ENCODE measurements at places on chromosomes 6 and 20.

GRCh38 chr20:258269-258858, 840 bp downstream of the DEFB132 start:
- DNase-seq, result no peak

GRCh38 chr6:139744891-139745290, 370.4 kb upstream of the CITED2 start:
- no peak for DNase-seq

DNA sequence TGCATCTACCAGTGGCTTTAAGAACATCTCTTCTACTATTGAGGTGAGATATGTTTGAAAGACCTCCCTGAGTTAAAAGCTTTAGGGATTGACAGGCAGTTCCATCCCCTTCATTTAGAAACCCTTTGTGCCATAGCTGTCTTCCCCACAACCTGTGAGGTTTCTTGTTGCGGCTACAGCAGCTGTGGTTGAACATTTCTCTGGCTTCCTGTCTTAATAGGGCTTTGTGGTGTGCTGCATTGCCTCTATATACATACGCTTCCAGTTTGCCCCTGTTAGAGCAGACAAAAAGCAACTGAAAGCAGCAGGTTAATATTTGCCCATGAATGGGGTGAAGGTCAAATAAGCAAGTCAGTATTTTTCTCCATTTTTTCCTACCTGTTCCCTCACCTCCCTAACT, 210.2 kb downstream of the TMEM200A start:
- no peak for DNase-seq

DNA sequence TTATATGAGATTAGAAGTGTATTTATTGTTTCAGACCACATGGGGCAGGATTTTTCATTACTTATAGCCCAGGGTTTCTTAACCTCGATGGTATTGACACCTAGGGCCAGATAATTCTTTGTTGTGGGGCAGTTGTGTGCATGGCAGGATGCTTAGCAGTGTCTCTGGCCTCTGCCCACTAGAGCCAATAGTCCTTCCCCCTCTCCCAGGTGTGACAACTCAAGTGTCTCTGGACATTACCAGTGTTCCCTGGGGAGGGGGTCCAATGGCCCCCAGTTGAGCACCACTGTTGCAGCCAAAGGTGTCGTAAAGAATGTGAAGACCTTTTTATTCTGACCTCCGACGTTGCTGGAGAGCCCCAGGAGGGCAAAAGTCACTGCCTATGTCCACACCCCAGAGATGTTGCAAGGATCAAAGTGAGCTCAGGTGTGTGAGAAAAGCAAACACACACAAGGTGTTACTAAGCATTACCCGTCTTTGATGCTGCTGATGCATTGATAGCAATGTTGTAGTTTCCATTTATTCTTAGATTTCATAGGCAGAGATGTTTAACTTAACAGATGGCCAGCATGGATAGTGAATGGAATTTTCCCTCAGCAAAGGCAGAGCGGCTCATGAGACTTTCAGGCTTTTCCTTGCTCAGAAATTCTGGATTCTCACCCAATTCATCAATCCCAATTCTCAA, 22.2 kb downstream of the BANF2 start:
- no peak for DNase-seq

DNA sequence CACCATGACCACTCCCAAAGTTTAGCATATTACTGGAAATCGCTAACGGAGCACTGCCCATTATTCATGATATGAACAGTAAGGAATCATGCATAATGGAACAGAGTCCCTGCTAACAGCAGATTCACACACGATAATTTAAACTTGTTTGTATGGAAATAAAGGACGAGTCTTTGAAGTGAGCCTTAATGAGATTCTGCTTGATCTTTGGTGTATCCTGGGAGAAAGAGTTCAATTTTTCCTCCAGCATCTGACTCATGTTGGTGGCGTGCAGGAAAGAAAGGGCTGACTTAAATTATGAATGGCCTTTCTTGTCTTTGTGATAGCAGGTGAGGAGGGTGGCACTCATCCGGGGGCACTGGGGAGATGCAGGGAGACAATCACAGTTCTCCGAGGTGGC, 194.6 kb downstream of the ZNF217 start:
- no peak for DNase-seq

DNA sequence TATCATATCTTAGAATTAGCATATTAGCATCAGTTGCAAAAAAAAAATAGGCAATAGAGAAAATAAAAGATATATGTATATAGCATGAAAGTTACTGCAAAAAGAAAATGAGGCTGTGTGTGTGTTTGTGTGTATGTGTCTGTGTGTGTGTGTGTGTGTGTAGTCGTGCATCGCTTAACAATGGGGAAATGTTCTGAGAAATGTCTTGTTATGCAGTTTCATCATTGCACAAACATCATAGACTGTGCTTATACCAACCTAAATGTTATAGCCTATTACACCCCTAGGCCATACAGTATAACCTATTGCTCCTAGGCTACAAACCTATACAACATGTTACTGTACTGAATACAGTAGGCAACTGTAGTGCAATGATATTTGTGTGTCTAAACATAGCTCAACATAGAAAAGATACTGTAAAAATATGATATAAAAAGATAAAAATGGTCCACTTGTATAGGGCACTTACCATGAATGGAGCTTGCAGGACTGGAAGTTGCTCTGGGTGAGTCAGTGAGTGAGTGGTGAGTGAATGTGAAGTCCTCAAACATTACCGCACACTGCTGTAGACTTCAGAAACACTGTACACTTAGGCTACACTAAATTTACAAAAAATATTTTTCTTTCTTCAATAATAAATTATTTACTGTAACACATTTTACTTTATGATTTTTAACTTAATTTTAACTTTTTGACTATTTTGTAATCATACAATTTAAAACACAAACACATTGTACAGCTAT, 805.1 kb downstream of the KIF16B start:
- DNase-seq, result no peak

GRCh38 chr6:116173928-116174327, 48.0 kb upstream of the COL10A1 start:
- no peak for DNase-seq

DNA sequence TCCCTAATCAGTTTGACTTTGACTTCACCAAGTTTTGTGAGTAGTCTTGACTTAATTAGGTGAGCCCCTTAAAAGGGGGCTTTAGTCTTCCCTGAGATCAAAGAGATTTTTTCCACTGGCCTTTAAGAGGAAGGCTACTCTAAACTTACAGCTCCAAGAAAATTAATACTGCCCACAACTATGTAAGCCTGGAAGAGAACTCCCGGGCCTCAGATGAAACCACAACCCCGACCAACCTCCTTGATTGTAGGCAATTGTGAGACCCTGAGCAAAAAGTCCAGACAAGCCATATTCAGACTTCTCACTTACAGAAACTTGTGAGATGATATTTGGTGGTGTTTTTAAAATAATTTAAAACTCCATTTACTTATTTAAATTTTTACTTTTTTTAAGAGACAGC, 18.1 kb downstream of the SNX3 start:
- DNase-seq, result no peak

DNA sequence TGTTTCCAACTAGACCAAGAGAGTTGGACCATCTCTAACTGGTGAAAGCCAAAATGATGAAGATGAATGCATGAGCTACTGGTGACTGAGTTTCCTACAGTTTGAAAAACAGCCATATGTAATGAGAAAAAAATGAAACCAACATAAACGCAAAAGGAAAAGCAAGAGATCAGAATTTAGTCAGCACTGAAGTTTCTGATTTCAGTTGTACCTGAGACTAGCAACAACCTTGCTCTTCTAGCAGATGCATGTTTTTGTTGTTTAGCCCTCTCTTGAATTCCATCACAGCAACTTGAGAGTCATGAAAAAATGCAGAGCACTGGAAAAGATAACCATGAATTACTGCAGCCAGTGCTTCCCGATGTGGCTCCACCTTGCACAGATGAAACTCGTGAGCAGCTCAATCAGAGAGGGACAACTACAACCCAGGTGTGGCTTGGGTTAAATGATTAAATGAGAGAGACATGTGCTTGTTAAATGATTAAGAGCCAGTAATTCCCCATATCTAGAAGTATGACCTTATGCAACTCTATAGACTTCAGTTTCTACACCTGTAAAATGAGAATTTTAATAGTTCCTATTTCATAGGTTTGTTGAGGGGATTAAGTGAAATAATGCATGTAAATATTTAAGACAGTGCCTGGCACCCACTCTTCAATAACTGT, 104.8 kb downstream of the ELOVL4 start:
- DNase-seq, result no peak

- no peak for DNase-seq
These were observed 15.5 kb upstream of the ITCH start for GRCh38 chr20:34347571-34347970.

DNA sequence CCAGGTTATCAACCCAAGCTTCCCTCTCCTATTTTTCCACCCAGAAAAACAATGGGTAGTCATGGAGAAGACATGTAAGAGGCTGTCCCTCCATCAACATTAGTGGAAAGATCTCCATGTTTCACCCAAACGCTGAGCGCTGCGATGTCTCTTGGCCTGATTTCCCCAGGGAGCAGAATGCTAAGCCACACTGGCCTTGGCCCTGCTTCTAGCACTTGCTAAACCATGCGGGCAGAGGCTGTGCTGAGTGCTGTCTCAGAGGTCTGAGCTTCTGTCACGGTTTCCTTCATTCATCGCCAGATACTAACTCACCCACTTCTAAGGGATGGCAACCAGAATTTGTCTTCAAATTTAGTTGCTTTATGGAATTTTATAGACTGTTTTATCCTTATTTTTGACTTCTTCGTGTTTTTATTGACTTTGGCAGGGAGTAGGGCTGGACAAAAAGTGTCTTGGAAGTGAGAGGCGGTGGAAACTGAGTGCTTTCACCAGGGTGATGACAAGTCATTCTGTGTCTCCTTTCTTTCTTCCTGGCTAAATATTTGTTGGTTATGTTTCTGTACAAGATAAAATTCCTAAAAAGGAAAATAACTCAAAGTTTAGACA, 181.4 kb upstream of the UST start:
- DNase-seq, result no peak

- no peak for DNase-seq
These were observed 656.8 kb upstream of the CHD6 start for GRCh38 chr20:42274986-42275385.

DNA sequence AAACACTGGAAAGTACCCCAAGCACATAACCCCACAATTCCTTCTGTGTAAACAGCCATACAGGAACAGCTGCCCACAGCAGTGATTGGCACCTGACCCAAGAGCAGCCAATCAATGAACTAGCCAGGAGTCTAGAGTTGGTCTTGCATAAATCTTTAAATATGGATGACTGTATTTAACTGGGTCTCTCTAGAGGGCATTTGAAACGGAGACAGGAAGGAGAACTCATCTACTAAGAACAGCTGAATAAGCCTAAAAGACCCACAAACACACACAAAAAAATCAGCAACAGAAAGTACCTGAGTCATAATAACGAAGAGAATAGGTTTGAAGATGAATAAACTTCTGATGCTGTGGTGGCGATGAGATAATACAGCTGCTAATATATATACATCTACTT, 49.0 kb upstream of the ASF1A start:
- DNase-seq, result no peak

DNA sequence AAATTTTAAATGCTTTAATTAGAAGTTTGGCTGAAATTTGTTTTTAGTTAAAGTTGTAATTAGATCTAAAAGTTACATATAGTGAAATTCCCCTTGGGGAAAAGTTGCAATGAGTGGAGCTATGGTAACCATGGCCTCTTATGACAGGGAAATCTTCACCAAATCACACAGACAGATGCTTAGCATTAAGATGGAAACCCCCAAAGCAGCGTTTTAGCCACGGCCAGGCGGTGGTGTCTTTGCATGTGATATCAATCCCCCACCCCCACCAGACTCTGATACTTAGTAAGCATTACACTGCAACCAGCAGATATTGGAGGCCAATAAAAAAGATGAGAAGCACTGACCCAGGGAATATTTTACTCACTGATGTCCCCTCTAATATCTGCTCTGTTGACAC, 75.7 kb downstream of the REPS1 start:
- DNase-seq, result no peak

DNA sequence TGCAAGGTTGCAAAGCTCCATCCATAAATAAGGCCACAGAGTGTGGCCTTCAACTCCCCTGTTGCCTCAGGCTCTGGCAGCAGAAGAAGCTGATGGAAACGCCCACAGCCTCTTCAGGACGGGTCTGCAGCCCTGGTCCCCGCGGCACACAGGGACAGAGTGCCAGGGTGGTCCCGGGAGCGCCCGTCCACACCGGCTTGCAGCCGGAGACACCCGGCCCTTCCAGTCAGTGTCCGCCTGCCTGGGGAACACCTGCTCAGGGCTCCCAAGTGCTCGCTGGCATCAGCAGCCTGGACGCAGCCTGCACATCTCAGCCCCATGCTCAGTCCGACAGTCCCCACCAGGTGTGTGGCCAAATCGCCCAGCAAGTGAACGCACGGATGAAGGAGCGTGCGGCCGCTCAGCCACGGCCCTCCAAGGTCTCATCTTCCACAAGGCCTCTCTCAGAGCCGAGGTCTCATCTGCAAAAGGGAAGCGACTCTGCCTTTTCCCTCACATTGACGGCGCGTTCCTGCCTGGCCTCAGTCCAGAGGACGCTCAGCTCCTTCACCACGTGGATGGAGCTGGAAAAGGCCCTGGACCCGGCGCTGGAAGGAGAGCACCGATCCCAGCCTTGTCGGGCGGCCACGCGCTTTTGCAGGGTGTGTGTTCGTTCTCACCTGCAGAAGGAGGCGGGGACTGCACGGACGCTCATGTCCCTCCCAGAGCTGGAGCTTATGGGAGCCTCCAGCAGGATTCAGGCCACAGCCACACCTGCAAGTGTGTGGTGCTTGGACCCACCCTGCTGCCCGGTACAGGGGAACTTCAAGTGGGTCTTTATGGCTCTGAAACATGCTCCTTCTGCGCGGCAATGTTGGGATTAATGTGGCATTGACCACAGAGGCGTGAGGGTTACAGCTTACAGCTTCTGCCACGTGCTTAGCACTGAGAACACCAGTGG, 180.4 kb downstream of the DLL1 start:
- no peak for DNase-seq

DNA sequence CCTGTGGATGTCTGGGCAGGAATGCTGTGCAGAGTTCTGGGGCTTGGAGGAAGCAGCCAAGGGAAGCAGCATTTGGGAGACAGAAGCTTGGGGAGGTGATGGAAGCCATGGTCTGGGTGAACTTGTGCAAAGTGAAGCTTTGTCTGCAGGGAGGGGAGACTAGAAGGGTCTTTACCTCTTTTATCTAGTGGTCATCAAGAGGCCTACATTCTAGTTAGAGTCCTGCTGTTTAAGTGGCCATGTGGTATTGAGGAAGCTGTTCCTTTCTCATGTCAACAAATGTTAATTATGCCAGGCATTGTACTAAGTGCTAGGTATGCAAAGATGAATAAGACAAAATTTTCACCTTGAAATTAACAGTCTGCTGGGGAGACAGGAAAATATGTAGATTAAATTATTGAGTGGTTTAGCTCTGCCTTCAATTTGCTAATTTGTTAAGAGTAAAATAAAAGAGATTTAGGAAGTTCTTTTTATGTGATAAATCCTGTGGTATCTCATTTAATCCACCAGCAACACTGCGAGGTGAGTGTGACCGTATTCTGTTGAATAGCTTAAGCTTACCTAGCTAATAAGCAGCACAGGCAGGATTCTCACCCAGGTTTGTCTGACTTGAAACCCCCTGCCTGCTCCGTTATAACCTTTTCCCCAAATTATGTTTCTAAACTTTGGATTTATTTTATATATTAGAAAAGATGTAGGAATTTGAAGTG, 43.1 kb downstream of the ARID1B start:
- no peak for DNase-seq

GRCh38 chr6:148769304-148769968, 22.6 kb downstream of the UST start:
- no peak for DNase-seq

- DNase-seq, result no peak
These were observed 8.1 kb upstream of the AP5S1 start for GRCh38 chr20:3812259-3812681.
